K562 (cell line): ENCODE measurements at places on chromosomes 12 and 14. TPM values are rescaled to one million over a fixed set of nuclear protein-coding genes. Genes with fewer than 3 reads are reported as not detected.

- DNase-seq, result no peak
Measured at GRCh38 chr12:52752516-52752915, 24.6 kb downstream of the KRT76 start.

DNA sequence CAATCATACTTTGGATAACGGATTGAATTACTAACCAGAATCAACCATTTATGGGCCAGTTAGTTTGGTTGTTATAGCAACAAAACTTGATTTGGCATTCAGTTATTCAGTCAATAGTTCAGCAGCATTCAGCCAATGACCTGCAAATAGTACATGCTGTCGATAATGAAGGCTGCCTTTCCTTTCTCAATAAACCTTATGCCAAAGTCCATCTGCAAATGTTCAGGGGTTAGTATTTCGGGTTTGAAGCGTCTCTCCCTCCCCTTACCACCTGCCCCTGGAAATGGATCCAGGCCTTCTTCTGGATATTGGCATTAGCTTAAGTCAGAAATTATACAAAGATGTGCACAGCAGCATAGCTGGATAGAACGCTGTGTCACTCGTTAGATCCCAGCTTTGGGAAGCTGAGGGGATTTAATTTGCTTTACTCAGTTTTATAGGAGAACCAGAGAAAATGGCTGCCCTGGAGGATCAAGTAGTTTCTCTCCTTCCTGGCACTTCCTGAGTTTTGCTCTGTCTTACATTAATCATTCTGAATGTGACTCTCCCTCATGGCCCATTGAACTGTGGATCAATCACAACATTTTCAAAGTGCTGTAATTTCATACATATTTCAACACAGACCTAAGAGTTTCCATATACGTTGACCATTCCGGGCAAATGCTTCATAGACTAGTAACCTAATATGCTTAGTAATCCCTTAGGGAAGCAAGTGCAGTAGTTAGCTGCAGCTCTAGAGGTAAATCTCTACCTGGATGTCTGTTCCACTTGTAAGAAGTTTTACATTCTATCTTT lies 46.7 kb upstream of the PTPRR start:
- DNase-seq, result no peak

GRCh38 chr12:43208627-43209026 lies 343.4 kb downstream of the ADAMTS20 start:
- DNase-seq, result no peak

GRCh38 chr14:102759456-102760187 lies 17.6 kb upstream of the TRAF3 start:
- no peak for DNase-seq

DNA sequence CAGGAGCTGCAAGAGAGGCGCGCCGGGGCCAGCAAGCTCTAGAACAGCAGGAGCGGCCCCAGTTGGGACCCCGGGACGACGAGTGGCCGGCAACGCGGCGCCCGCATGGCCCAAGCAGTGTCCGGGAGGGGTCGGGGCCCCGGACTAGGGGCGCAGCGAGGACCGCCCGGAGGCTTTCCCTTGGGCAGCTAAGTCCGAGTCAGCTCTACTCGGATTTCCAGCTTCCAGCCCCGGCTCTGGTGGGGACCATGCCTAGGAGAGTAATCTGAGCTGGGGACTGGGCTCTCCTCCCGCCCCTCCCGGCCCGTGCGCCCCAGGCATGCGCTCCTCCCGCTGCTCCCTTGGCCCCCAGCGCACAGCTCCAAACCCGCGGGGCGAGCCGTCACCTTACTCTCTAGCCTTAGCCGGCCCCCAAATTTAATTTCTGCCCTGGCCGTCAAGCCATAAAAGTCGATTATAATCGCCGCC lies 41.6 kb upstream of the CAPRIN2 start:
- no peak for DNase-seq

DNA sequence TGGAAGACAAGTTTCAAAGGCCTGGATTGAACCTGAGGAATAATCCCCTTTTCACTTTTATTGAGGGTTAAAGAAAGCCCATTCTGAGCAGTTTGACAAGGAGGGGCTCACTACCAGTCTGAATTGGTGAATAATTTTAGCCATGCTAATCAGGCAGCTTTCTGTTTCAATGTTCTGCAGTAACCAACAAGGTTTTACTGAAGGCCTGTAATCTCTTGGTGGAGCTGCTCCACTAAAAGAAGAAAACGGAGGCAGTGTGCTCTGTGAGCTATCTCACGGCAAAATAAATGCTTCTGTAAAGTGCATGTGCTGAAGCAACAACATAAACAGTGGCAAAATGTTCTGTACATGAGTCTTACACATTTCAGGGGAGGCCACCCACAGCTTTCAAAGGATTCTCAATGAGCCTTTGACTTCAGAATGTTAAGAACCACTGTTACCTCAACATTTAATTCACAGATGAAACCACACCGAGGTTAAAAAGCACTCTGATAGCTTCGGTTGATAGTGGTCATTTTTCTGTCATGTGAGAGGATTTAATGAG lies 111.2 kb downstream of the LRIG3 start:
- DNase-seq, result no peak

Gene PIWIL1
- total RNA-seq, result not detected in 2 replicates

DNA sequence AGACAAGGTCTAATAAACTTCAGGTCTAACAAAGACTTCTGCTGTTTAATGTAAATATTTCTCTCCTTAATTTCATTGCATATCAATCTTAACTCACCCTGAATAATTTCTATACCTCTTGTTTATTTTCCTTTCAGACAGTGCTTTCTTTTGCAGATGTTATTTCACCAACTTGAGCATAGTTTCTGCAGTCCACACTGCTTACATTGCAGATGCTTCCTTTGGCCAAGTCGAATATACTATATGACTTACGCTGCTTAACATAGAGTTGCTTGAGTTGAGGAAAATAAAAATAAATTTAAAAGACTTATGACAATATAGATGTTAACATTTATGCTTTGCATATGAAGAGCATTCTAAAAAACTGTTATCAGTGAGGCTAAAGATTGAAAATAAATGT lies 217.7 kb downstream of the PTPRO start:
- DNase-seq, result no peak

GRCh38 chr14:65331652-65332051 lies 80.9 kb upstream of the FUT8 start:
- DNase-seq, result no peak

Gene BRF1
- 22.5 and 22.6 TPM in 2 replicates for total RNA-seq

Gene NRXN3
- 0.09 TPM in 1 of 2 replicates, not detected in the other for total RNA-seq

DNA sequence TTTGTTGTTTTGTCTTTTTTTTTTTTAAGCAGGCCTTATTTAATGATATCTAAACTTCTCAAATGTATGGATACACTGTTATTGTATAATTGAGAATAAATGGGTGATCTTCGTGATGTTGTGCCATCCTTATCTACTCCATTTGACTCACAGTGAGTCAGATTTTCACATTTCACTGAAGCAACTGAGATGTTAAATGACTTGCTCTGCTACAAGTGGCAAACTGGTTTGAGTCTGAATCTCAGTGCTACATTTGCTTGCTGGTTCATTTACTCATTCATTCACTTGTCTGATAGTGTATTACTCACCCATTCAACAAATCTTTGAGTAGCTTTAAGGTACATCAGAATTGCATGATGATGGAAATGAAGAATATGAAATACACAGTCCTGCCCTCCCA lies 2.6 kb downstream of the KIAA0586 start:
- no peak for DNase-seq

Gene PLD4
- 0.24 TPM in 1 of 2 replicates, not detected in the other for total RNA-seq

DNA sequence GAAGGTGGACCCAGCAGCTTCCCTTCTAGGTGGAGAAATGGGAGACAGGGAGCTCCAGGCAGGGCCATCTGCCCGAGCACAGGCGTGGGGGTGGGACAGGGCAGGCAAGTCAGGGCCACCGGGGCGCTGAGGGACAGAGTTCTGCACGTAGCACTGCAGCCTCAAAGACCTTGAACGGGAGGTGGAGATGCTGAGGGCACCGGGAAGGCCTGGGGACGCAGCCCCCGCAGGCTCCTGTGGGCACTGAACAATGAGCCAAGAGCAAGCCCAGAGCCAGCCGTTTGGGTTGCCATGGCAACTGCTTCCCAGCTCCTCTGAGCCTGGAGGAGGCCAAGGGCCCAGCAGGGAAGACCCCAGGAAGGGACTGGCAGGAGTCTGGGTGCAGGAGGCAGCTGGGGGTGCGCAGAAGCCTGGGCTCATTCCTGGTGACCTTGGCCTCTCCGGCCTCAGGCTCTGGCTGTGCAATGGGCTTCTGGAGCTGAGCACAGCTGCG lies 3.4 kb downstream of the LBHD2 start:
- DNase-seq, result no peak

- DNase-seq, result no peak
Measured at GRCh38 chr12:15563663-15564062, 225.5 kb downstream of the EPS8 start.

DNA sequence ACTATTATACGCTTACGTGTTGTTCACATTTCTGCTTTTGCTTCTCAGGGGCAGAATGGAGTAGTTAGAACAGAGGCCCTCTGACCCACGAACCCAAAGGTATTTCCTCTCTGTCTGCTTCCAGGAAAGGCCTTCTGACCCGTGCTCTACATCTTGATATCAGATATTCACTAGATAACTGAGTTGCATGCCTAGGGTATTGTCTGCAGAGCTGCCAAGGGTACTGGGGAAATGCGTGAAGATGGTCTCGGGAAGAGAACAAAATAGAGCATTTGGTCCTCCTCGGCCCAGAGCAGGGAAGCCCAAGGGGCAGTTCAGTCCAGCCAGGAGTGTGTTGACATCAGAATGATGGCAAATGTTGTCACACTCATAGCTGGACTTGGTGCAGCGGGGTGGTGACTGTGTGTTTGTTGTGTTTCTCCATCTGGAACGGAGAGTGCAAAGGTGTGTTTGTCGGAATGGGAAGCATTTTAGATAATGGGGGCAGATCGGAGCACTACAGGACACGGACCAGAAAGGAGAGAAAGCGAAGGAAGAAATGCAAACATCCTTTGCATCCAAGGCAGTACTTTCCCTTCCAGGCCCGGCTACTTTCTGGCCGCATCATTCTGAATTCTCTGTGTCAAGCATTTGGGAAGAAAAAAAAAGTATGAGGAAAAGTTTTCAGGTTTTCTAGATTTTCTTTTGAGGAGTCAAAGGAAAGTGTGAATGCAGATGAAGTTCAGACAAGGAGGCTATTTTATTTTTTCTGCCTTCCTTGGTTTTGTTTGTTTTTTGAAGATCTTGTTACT lies 8.1 kb downstream of the GLT1D1 start:
- DNase-seq, result no peak

DNA sequence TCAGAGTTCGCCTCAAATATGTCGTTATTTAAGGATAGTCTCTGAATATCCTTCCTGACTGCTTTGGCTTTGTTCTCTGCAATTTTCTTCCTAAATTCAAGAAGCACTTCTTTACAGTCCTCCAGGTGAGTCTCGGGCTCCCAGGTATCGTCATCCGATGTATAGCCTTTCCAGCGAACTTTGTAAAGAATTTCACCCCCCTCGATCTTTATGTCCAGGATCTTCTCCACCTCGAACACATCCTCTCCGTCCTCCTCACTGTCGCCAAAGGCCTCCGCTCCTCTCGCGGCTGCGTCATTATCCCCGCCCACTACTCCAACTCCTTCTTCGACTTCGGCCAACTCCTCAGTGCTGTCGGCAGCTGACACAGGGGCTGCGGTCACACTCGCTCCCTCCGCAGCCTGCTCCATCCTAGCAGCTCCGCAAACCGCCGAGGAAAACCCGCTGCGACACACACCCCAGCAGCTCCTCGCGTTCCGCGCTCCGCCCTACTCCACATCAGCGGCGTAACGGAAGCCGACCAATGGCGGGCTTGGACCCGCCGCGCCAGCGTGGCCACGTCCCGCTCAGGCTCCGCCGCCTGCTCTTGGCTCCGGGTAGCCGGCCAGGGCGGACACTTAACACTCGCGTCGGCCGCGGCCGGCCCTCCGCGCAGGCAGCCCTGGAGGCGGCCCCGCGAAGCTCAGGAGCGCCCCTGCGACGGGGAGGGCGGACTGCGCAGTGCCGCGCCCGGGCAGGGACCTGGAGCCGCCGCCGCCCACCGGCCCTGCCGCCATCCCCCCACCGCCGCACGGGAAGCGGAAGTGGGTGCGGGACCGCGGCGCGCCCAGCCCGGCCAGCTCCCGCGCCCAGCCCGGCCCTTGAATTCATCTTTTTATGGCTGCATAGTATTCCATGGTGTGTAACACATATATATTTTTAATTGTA lies 4.1 kb downstream of the CD163L1 start:
- DNase-seq, result peak; percentile 76

GRCh38 chr14:68685419-68686204 lies 107.3 kb downstream of the ZFP36L1 start:
- no peak for DNase-seq

Gene TMEM132D
- total RNA-seq, result not detected in 2 replicates

Gene GLS2
- total RNA-seq, result not detected in 2 replicates

Gene PTPRQ
- not detected in 2 replicates for total RNA-seq

Gene GUCY2C
- not detected in 2 replicates for total RNA-seq

DNA sequence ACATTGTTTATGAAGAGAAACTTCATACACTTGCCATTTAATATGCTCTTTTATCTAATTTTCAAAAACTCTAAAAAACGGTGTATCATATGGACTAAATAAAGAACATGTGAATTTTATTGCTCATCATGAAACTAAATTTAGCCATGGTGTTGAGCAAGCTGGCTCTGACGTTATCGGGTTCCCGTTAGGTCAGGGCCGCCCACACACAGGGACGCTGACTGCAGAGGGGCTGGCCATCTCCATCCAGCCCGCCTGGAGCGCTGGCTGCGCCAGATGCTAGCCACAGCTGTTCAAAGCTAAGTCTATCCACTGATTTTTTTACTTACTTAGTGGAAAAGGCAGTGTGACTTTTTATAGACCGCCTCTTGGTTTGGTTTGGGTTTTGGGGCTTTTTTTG lies 36.5 kb upstream of the DYNC1H1 start:
- DNase-seq, result peak; percentile 89

Gene DPY19L2
- 0.13 and 0.18 TPM in 2 replicates for total RNA-seq

DNA sequence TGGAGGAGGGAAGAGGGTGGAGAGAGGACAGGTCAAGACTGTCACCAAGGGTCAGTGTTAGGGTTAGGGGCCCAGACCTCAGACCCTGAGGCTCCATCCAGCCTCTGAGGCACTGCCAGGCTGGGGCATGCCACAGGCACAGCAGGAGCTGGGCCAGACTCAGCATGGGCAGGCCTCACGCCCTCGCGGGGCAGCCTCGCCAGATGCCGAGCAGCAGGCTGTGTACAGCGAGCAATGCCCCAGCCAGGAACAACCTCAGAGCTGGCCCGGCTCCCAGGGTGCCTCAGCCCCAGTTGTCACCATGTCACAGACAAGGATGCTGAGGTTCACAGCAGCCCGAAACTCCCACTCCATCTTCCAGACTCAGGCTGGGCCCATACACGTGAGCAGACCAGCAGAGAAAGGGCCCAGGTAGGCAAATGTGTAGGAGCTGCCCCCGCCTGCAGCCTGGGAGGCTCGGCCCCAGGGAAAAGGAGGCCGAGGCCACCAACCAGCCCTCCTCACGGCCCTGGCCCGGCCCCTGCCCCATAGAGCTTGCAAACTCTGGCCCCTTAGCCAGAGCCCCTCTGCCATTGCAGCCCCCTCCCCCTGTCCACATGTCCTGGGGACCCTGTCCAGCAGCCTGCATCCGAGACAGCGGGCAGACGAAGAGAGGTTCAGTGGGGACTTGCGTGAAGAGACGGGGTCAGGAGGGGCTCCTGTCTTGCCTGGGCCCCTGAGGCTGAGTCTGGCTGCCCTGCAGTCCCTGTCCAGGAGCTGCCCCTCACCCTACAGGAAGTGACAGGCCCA lies 7.5 kb downstream of the C14orf180 start:
- no peak for DNase-seq
